ENCODE measurements at places on chromosomes 7 and 10. TPM values are rescaled to one million over a fixed set of nuclear protein-coding genes. Genes with fewer than 3 reads are reported as not detected.

Gene SNX8
- total RNA-seq: 8.3 TPM

Gene TSPAN33
- 2.7 TPM for total RNA-seq

Gene RBM20
- total RNA-seq: 5.2 TPM

Gene ARHGEF35
- total RNA-seq: 8.3 TPM

Gene EPO
- not detected for total RNA-seq

Gene GSTO2
- 13.8 TPM for total RNA-seq

Gene LIPM
- total RNA-seq: not detected

Gene SH2D4B
- total RNA-seq: not detected

Gene RINT1
- 27.5 TPM for total RNA-seq

Gene SMARCD3
- total RNA-seq: 39.8 TPM

Gene MYO1G
- total RNA-seq: 5.2 TPM

Gene CALML3
- total RNA-seq: 50.6 TPM

Gene ZNF775
- 4.4 TPM for total RNA-seq

Gene PNLIP
- total RNA-seq: not detected

Gene GNAI1
- total RNA-seq: 50.6 TPM

Gene IGF2BP3
- total RNA-seq: 11.8 TPM

Gene PARD3
- 95.5 TPM for total RNA-seq

Gene FAM221A
- total RNA-seq: 4.7 TPM

Gene CLDN4
- 29.5 TPM for total RNA-seq

Gene FRMD4A
- total RNA-seq: 24.8 TPM

Gene SPOCK2
- total RNA-seq: 46.9 TPM

Gene CPEB3
- total RNA-seq: 8.8 TPM

Gene RAMP3
- total RNA-seq: 50.1 TPM

Gene ANXA8
- 135 TPM for total RNA-seq

Gene CCDC3
- 12.8 TPM for total RNA-seq

Gene TFPI2
- total RNA-seq: 0.74 TPM

Gene FAM25A
- total RNA-seq: 40.0 TPM

Gene COL26A1
- total RNA-seq: not detected

Gene ERVW-1
- total RNA-seq: not detected

Gene GIMAP7
- 16.0 TPM for total RNA-seq

Gene NUDT5
- 30.7 TPM for total RNA-seq

Gene PPP1R3A
- not detected for total RNA-seq

Gene GIMAP1
- total RNA-seq: 5.2 TPM

Gene CPA4
- 8.8 TPM for total RNA-seq

Gene SORBS1
- total RNA-seq: 116 TPM

Gene ADARB2
- 3.4 TPM for total RNA-seq

Gene GNG11
- total RNA-seq: 15.0 TPM

Gene NXPH1
- 0.25 TPM for total RNA-seq

Gene NEBL
- total RNA-seq: 55.2 TPM

Gene AOAH
- 7.4 TPM for total RNA-seq

Gene OR13A1
- total RNA-seq: not detected

Gene CDNF
- 7.4 TPM for total RNA-seq

Gene DLX6
- total RNA-seq: not detected

Gene PAOX
- total RNA-seq: 16.9 TPM

Gene CUBN
- total RNA-seq: 4.4 TPM

Gene NPSR1
- not detected for total RNA-seq

Gene GNGT1
- total RNA-seq: not detected

Gene MEOX2
- 1.7 TPM for total RNA-seq

Gene CYP26C1
- total RNA-seq: not detected

Gene AASS
- 34.4 TPM for total RNA-seq

Gene MALRD1
- total RNA-seq: 2.0 TPM

Gene ZNF853
- total RNA-seq: 14.0 TPM

Gene IMPDH1
- 52.3 TPM for total RNA-seq

Gene ENO4
- total RNA-seq: not detected

Gene ZNF239
- total RNA-seq: 3.2 TPM

All from vagina (tissue), 2 donors.